ENCODE measurements at places on chromosomes 16 and 17.

GRCh38 chr16:8812162-8812843 lies 14.7 kb downstream of the PMM2 start:
- DNase-seq, result no peak

GRCh38 chr17:29665481-29665810 lies 42.7 kb upstream of the CORO6 start:
- DNase-seq, result no peak

DNA sequence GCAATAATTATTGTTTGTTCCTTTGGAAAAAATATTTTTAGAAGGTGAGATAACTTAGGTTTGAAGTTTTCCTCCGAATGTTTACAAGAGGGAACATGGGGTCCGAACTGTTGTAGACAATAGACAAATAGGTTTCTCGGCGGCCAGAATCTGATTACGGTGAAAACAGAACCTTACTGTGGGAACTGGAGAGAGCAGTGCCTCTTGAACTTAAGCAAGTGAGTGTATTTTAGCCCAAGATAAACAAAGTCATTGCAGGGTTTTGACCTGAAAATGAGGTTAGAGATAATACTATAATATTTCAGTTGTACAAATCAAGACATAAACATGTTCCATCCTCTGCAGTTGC lies 134.7 kb downstream of the ABCA8 start:
- no peak for DNase-seq

GRCh38 chr17:66714046-66715023 lies 120.6 kb upstream of the CACNG5 start:
- no peak for DNase-seq

DNA sequence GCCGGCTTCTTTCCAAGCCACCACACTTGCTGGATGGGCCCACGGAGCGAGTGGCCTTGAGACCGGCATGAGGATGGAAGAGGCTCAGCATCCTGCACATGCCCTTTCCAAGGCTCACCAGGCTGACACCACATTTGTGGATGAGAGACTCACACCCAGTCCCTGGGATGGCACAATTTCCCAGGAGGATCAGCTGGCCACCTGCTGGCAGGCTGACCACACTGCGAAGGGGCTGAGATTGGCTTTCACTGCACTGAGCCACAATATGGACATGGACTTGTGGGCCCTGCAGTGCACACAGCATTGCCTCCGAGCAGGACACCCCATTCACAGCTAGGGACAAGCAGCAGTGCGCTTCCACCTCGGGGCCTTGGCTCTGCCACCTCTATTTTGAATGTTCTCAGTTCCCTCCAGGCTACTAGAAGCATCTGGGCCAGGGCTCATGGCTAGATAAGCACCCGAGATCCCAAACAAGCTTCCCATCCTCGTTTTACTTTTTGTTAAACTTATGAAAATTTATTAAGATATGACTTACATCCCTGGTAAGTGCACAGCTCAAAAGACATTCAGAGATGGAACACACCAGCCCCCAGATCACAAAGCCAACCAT lies 25.3 kb upstream of the KSR1 start:
- DNase-seq, result peak; percentile 12

- DNase-seq, result no peak
Measured at GRCh38 chr17:55090079-55090492, 121.5 kb downstream of the STXBP4 start.

DNA sequence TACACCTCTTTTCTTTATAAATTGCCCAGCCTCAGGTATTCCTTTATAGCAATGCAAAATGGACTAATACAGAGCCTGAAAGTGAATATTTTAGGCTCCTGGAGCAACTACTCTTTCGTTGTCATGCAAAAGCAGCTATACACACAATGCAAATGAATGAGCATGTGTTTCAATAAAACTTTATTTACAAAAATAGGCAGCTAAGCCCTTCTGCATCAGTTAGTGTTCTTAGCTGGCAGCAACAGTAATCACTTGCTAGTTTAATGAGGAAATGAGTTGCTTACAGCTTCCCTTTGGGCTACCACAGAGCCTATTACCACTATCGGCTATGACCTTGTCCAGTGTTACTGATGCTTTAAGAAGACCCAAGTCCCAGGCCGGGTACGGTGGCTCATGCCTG lies 402.9 kb downstream of the XYLT1 start:
- DNase-seq, result no peak

- DNase-seq, result no peak
Measured at GRCh38 chr16:53672461-53672860, 31.2 kb downstream of the RPGRIP1L start.

Data from spinal cord (tissue), 10 donors.